Non-pigmented ciliary epithelial cell (primary cell): ENCODE measurements at places on chromosomes 5 and 9.

DNA sequence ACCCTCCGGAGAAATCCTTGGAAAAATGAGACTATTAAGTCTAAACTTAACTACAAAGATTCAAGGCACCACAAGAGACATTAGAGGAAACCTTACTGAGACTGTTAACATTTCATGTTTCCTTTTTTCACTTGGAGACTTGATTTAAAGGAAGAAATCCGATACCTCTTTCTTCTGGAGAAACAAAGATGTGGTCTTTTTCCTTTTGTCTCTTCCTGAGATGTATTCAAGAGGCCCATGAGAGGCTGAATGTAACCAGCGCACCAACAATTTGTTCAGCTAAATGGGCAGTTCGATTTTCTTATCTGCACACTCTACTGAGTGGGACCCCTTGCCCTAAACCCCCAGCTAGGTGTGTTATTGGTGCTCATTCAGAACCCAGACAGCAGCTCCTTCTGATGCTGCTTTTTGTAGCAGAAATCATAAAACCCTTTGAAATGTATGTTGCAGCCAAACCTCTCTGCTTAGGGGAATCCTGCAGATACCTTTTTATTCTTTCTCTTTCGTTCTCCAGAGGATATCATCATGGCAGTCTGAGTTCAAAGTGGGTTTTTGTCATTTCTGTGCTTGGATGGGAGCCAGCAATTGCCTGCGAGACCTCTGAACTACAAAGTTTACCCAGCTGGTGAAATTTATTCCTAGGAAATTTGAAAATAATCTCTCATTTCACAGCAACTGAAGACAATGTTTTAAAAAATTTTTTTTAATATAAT, 41.9 kb upstream of the ACTBL2 start:
- DNase-seq, result no peak

DNA sequence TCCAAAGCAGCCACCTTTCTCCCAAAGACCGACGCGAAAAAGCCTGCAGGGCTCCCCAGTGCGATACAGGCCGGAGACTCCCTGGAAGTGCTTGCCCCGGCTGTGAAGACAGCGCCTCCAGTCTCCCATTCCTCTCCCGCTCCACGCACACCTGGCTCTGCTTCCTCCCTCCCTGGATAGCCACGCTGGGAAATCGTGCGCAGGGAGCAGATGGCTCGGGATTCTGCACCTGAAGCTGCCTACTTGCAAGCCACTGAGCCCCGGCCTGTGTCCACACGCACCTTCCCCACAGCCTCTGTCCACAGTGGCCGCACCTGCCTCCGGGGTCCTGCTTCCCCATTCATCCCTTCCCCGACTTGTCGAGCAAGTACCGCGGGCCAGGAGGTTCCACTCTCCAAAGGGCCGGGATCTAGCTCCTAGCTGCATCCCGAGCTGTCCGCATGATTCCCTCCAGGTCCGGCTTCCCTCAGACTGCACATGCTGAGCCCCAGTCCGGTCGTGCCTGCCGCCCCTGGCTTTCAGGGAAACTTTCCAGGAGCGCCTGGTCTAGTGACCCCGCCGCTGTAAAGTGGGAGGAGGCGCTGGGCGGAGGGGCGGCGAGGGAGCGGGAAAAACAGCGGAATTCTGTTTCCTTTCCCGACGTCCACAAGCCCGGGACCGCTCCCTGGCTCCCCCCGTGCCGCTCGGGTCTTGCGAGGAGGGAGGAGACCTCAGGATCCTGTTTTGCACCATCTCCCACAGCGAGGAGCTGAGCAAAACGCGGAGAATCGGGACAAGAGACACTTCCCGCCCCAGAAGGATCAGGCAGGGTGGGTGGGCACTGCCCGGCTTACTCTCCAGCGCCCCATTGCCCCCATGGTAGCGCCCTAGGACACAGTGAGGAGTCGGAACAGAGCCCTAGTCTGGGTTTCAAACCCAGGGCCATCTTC, 2.0 kb downstream of the SEMA6A start:
- DNase-seq, result no peak

DNA sequence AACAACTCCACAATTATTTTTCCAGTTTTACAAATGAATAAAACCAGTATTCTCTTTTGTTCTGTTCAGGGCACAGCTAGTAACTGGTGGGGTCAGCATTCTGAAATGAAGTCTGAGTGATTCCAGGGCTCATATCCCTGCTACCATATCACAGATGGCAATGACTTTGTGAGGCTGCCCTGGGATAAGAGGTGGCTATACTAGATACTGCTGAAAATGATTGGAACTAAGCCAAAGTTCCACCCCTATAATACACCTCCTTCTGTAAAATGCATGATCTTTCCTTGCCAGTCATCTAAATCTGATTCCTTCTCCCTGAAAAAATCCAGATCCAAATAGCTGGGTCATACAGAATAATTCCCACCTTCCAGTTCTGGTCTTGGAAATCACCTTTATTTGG, 14.4 kb downstream of the SLC25A51 start:
- DNase-seq, result no peak

- DNase-seq, result no peak
Measured at GRCh38 chr5:36397901-36398536, 96.3 kb upstream of the RANBP3L start.

DNA sequence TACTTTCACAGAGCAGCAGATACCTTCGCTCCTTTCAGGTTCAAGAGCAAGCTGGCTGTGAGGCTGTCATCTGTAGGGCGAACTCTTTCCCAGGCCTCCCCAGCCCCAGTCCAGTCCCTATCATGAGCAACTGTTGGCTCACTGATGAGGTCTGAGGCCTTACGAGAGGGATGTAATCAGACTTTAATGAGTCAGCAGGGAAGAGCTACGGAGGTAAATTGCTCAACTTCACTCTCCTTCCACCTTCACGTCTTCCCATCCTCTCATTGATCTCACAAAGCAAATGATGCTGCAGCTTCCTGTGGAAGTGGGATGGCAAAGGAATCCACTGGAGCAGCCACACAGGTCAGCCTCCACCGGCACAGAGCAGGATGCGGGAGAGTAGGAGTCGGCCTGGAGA, 130.7 kb upstream of the TBCA start:
- peak; percentile 8 for DNase-seq
